Activated naive CD4-positive, alpha-beta T cell (primary cell): ENCODE measurements at places on chromosomes 5 and 9.

GRCh38 chr5:55599148-55600050 is 64.6 kb upstream of the PLPP1 start:
- DNase-seq: no peak

DNA sequence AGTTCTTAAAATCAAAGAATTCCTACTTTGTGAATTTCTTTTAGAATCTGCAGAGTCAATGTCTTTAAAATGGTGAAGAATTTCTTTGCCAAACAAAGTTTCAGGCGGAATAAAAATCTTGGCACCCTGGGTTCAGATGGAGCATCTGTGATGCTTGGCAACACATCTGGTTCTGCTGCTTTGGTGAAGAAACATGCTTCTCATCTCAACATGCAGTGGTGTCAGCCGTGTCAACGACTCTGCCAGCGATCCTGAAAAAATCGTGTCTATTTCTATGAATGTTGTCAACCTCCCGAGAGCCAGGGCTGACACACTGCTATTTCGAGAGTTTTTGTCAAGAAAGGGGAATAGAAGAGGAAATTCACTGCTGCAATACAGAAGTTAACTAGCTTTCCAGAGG is 151.5 kb downstream of the SLF1 start:
- DNase-seq: no peak

GRCh38 chr9:122463828-122464632 is 13.7 kb downstream of the OR1J1 start:
- no peak for DNase-seq

GRCh38 chr9:120107138-120107537 is 472.8 kb downstream of the CDK5RAP2 start:
- no peak for DNase-seq

- no peak for DNase-seq
Observed at GRCh38 chr5:171874234-171874633, 88.6 kb downstream of the SMIM23 start.

GRCh38 chr5:103434057-103434456 is 128.5 kb downstream of the NUDT12 start:
- no peak for DNase-seq
